ENCODE measurements at places on chromosomes 4 and X. TPM values are rescaled to one million over a fixed set of nuclear protein-coding genes. Genes with fewer than 3 reads are reported as not detected.

DNA sequence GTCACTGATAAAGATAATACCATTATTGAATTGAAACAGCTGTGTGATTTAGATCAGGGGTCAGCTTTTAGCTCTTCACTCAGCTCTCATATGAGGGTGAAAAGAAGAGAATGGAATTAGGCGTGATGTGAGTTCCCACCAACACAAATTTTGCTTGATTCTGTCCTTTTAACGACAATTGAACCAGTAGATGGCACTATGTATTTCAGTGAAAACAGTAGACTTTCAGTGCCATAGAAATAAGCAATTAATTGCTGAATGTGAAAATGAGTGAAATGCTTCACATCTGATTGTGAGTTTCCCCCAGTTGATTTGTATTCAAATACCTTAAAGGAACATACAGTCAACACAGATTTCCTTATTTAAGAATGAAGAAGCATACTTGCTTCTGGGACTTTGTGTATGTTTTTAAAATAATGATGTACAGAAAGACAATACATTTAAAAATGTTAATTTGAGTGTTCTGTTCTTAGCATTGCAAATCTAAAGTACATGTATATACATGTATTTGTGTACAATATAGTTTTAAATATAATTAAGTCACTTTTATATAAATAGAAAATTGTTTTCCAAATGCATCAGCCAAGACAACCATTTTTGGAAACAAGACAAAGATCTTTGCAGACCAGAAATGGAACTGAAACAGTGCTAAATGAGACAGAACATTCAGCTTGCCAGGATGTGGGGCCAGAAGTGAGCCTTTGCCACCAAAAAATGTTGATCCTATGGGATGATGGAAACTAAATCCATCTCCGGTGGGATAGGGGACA lies 178.8 kb downstream of the SNCA start:
- no peak overlapping the region for H3K4me3 ChIP-seq
- H3K36me3 ChIP-seq: no peaks in the 10 kb centered on the region
- no peak for DNase-seq
- H3K27me3 ChIP-seq: peaks cover 6% of the 10 kb centered on the region
- H3K4me1 ChIP-seq: no peaks in the 10 kb centered on the region
- H3K27ac ChIP-seq: no peak overlapping the region

Gene PRDM8
- 11.9 TPM for total RNA-seq

Gene NDNF
- not detected for total RNA-seq

DNA sequence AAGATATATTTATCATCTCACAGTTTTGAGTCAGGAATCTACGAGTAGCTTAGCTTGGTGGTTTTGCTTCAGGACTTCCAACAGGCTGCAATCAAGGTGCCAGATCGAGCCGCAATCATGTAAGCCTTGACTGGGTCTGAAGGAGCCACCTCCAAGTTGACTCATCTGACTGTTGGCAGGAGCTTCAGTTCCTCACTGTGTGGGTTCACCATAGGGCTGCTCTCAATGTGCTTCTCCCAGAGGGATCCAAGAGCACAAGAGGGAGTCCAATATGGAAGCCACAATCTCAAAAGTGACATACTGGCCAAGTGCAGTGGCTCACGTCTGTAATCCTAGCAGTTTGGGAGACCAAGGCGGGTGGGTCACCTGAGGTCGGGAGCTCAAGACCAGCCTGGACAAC lies 26.5 kb downstream of the DCHS2 start:
- H3K36me3 ChIP-seq: no peaks in the 10 kb centered on the region
- H3K27me3 ChIP-seq: peaks cover 12% of the 10 kb centered on the region
- no peak overlapping the region for H3K27ac ChIP-seq
- H3K4me1 ChIP-seq: no peaks in the 10 kb centered on the region

Gene SMIM10L2A
- 1.3 TPM for total RNA-seq

Gene MAP3K15
- total RNA-seq: 0.18 TPM

DNA sequence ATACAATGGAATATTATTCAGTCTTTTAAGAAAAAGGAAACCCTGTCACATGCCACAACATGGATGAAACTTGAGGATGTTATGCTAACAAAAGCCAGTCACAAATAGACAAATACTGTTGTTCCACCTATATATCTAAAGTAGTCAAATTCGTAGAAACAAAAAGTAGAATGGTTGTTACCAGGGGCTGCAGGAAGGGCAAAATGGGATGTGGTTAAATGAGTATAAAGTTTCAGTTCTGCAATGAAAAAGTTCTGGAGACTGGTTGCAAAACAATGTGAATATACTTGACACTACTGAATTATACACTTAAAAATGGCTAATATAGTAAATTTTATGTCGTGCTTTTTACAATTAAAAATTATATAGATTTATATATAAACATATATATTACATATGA lies 12.2 kb downstream of the SPOCK3 start:
- H3K27me3 ChIP-seq: no peaks in the 10 kb centered on the region
- no peak for DNase-seq
- H3K27ac ChIP-seq: no peak overlapping the region
- no peaks in the 10 kb centered on the region for H3K4me1 ChIP-seq

DNA sequence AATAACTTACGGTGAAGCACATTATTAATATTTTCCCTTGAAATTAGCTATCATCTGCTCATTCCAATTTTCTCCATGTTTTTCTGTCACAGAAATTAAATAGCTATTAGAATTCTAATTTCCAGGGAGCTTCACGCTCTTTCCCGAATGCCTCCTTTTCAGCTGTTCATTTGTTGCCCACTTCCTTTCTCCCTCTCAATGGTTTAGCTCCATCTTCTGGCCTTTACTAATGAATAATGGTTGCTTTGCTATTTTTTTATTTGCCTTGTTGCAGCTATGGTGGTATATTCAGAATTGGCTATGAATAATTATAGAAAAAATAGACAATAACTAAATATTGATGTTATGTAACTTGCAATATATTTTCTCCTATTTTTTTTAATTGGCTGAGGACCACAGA lies 70.5 kb downstream of the GRIA2 start:
- no peak overlapping the region for H3K27ac ChIP-seq
- DNase-seq: no peak
- H3K27me3 ChIP-seq: no peaks in the 10 kb centered on the region
- H3K4me3 ChIP-seq: no peak overlapping the region
- H3K4me1 ChIP-seq: no peaks in the 10 kb centered on the region

- peaks cover 15% of the 10 kb centered on the region for H3K4me1 ChIP-seq
- H3K27me3 ChIP-seq: no peaks in the 10 kb centered on the region
- no peak for DNase-seq
- H3K27ac ChIP-seq: no peak overlapping the region
These were observed 23.7 kb downstream of the PLP1 start for GRCh38 chrX:103800318-103800717.

GRCh38 chr4:101258883-101259282 lies 88.4 kb downstream of the PPP3CA start:
- H3K4me3 ChIP-seq: no peak overlapping the region
- no peak for DNase-seq
- H3K36me3 ChIP-seq: peaks cover 4% of the 10 kb centered on the region
- peaks cover 18% of the 10 kb centered on the region for H3K4me1 ChIP-seq
- peaks cover 5% of the 10 kb centered on the region for H3K27me3 ChIP-seq
- no peak overlapping the region for H3K27ac ChIP-seq

GRCh38 chrX:105211066-105211575 lies 9.4 kb downstream of the TEX13A start:
- H3K27me3 ChIP-seq: no peaks in the 10 kb centered on the region
- H3K4me1 ChIP-seq: no peaks in the 10 kb centered on the region
- no peak overlapping the region for H3K4me3 ChIP-seq
- no peak for DNase-seq
- no peak overlapping the region for H3K27ac ChIP-seq
- peaks cover 1% of the 10 kb centered on the region for H3K36me3 ChIP-seq

Gene HMGB2
- total RNA-seq: 292 TPM

Gene GABRE
- not detected for total RNA-seq

- DNase-seq: no peak
- H3K4me3 ChIP-seq: no peak overlapping the region
- no peak overlapping the region for H3K27ac ChIP-seq
- no peaks in the 10 kb centered on the region for H3K4me1 ChIP-seq
- no peaks in the 10 kb centered on the region for H3K36me3 ChIP-seq
- H3K27me3 ChIP-seq: no peaks in the 10 kb centered on the region
These were observed 680.1 kb upstream of the GRIA3 start for GRCh38 chrX:122504026-122504425.

Gene P2RY10
- 44.9 TPM for total RNA-seq

Gene MAB21L2
- not detected for total RNA-seq

DNA sequence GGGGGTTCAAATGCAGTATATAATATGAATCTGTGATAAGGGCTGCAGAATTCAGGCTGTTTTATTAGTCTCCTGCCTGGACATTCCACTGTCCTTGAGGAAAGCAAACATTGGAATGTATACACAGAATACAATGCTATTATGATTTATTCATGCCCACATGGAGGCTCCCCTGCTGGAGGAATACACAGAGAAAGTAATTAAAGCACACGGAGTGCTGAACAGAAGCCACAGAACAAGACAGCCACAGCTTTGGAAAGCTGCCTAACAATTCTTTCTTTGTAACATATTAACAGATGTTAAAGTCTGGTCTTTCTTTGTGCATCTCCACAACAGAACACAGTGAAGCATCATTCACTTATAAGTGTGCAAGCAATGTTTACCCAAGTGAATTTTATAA lies 155.8 kb downstream of the ARAP2 start:
- peaks cover 21% of the 10 kb centered on the region for H3K36me3 ChIP-seq
- DNase-seq: no peak
- H3K27me3 ChIP-seq: no peaks in the 10 kb centered on the region
- H3K27ac ChIP-seq: no peak overlapping the region
- H3K4me1 ChIP-seq: peaks cover 11% of the 10 kb centered on the region

Gene ASB5
- total RNA-seq: not detected

Gene EGFL6
- total RNA-seq: 2.0 TPM

Gene NXF2
- total RNA-seq: not detected

GRCh38 chr4:10092481-10093270 lies 23.9 kb downstream of the WDR1 start:
- H3K4me1 ChIP-seq: peaks cover 63% of the 10 kb centered on the region
- peak overlapping the region; percentile 68 for H3K4me3 ChIP-seq
- peaks cover 73% of the 10 kb centered on the region for H3K36me3 ChIP-seq
- no peaks in the 10 kb centered on the region for H3K27me3 ChIP-seq

DNA sequence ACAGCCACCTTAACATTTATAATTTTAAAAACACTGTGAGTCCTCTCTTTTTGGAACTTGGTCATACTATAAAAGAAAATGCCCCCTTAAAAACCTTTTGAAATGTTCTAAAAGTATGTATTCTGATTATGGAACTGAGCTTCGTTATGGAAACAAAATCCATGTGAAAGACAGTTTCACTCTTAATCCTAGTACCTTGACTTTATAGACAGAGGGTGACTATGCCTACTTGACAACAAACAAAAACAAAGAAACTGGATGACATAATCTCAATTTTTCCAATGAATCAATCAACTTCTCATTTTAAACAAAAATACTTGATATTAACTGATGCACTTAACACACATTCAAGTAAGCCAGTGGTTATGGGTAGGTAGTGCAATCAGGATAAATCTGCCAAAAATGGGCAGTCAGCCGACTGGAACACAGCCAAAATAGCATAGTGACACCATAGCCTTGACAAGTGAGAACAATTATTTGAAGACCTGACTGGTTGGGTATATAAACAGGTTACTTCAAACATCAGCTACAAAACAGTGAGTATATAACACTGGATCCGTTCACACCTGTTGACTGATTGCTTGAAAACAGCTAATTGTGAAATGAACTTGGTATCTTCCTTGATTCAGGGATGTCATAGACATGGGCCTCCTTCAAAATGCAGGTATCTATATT lies 265.5 kb downstream of the PPP3CA start:
- H3K27me3 ChIP-seq: no peaks in the 10 kb centered on the region
- H3K36me3 ChIP-seq: peaks cover 8% of the 10 kb centered on the region
- H3K4me1 ChIP-seq: no peaks in the 10 kb centered on the region
- no peak overlapping the region for H3K4me3 ChIP-seq

Gene ARMCX1
- total RNA-seq: 0.20 TPM

Gene CRMP1
- total RNA-seq: not detected

Gene ERVMER34-1
- not detected for total RNA-seq

DNA sequence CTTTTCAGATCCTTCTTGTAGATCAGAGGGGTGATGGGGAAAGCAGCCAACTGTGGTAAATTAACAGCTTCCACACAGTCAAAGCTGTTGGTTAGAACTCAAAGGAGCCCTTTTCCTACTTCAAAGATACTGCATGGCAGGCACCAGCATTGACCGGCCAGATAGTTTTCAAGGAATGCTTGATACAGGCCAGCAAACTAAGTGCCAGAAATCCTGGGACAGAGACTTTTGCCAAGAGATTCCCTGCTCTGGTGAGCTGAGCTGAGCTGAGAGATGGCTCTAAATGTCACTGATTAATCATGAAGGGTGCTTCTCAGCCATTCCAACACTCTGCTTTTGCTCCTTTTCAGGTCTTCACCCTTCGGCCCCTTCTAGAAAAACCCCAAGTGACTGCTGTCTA lies 131.6 kb upstream of the MED14 start:
- DNase-seq: no peak
- peaks cover 5% of the 10 kb centered on the region for H3K4me1 ChIP-seq
- H3K4me3 ChIP-seq: no peak overlapping the region
- no peaks in the 10 kb centered on the region for H3K36me3 ChIP-seq
- H3K27ac ChIP-seq: no peak overlapping the region

- H3K36me3 ChIP-seq: no peaks in the 10 kb centered on the region
- no peaks in the 10 kb centered on the region for H3K27me3 ChIP-seq
- no peaks in the 10 kb centered on the region for H3K4me1 ChIP-seq
- H3K4me3 ChIP-seq: no peak overlapping the region
- no peak for DNase-seq
These were observed 10.3 kb upstream of the UGT2B11 start for GRCh38 chr4:69224891-69225290.

Gene ASB12
- total RNA-seq: not detected

GRCh38 chr4:44760142-44760898 lies 34.0 kb upstream of the GNPDA2 start:
- H3K36me3 ChIP-seq: no peaks in the 10 kb centered on the region
- peaks cover 2% of the 10 kb centered on the region for H3K27me3 ChIP-seq
- H3K27ac ChIP-seq: no peak overlapping the region
- H3K4me1 ChIP-seq: no peaks in the 10 kb centered on the region
- no peak overlapping the region for H3K4me3 ChIP-seq
- no peak for DNase-seq

- no peak for DNase-seq
- no peaks in the 10 kb centered on the region for H3K27me3 ChIP-seq
- no peaks in the 10 kb centered on the region for H3K36me3 ChIP-seq
These were observed 350.1 kb downstream of the C4orf33 start for GRCh38 chr4:129446074-129446473.

DNA sequence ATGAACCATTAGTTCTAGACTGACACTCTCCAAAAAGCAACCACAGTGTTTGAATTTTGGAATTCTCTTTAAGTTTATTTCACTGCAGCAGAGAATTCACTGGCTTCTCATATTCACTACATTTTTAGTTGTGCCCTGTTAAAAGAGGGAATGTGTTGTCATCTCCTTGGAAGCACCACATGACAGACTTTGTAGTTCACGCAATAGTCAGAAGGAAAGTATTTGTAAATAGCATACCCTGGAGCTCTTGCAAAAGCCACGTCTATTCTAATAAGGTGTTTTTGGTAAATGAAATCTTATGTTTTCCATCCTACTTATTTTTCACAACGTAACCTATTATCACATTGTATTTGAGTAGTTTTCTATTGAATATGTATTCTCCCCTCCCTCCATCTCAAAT lies 25.8 kb downstream of the DOCK11 start:
- DNase-seq: no peak
- H3K4me1 ChIP-seq: peaks cover 63% of the 10 kb centered on the region
- H3K27me3 ChIP-seq: no peaks in the 10 kb centered on the region
- H3K27ac ChIP-seq: peak overlapping the region; percentile 34

- H3K27ac ChIP-seq: no peak overlapping the region
- H3K4me3 ChIP-seq: no peak overlapping the region
- no peaks in the 10 kb centered on the region for H3K36me3 ChIP-seq
- H3K4me1 ChIP-seq: no peaks in the 10 kb centered on the region
- H3K27me3 ChIP-seq: no peaks in the 10 kb centered on the region
- no peak for DNase-seq
These were observed 27.3 kb downstream of the CSN3 start for GRCh38 chr4:70269674-70270073.

Gene RBMXL3
- total RNA-seq: not detected

Gene MAGEA4
- total RNA-seq: not detected
